ENCODE measurements at places on chromosomes 3 and 15.

DNA sequence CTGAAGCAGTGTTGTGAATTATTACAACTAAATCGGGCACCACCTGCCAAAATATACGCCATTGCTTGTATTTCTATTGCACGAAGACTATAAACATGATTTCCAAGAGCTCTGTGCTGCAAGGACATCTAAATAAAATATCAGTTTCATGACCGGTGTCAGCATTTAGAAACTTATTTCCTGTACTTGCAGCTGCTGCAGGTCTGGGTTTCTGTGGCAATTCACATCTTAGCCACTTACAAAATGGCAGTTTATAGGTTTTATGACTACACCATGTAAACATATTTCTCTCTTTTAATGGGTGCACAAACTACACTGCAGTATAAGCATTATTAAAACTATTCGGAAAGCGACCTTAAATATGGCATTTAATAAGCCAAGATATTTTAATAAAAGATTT lies 359.4 kb downstream of the VPS13C start:
- DNase-seq, result no peak

DNA sequence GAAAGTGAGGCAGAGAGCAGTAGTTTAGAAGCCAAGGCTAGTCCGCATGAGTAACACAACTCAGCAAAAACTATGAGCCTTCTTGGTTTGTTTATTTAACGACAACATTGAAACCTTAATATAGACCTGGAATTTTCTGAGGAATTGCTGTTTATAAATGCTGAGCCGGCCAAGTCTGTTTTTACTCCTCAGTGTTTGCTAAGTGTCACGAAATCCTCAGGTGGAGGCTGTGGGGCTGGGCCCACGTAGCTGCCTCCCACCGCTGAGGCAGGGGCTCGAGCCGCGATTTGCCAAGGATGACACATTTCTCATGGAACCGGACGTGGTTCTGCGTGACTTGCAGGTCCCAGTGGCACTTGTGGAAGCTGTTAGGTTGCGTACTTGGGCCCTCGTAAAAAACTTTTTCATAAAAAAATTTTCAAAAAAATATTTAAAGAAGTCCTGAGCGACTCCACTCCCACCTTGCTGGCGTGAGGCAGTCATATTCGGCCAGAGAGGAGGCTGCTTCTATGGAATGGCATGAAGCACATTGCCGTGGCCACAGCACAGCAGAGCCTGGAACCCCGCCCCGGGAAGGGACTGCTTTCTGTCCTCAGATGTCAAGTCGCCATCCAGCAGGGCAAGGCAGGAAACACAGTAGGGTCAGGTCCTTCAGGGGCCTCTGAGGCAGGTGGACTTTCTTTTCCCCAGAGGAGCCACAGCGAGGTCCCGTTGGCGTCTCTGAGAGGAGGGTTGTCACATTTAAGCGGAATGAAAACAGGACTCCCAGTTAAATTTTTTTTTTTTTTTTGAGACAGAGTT lies 64.8 kb upstream of the PCSK6 start:
- DNase-seq, result no peak

DNA sequence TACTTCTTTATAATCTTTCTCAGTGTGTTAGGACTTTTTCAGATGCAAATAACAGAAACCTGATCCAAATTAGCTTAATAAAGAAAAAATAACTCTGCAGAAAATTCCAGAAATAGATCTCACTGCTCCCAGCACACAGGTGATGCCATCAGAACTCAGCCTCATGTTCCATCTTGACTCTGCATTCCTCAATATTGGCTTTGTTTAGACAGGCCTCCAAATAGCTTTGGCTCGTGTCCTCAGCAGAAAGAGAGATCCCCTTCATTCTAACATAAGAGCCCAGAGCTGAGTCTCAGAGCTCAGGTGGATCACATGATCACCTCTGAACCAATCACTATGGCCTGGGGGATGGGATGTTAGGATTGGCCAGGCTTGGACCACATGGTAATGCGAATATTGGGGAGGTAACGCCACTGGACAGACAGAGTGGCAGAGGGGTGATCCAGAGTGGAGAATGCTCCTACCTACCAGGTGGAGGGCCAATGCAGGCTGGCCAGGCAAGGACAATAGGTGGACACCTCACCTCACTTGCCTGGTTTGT lies 46.6 kb upstream of the TBC1D21 start:
- no peak for DNase-seq

GRCh38 chr3:122060040-122060698 lies 5.0 kb downstream of the CD86 start:
- no peak for DNase-seq

DNA sequence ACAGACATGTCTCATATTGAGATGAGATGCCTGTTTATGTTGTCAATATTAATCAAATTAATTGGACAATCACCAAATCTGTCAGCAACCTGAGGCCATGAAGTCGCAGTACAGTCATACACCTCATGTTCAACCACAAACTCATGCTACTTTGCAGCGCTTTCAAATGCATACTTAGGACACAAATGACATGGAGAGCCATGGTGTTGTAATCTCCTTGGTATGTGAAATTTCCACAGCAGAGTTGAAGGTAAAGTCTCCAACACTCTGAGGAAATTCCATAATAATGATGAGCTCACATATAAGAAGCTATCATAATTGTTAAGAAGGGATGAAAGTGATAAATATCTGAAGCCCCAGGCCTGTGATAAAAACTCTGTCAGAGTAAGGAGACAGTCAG lies 873.9 kb downstream of the MCTP2 start:
- no peak for DNase-seq

DNA sequence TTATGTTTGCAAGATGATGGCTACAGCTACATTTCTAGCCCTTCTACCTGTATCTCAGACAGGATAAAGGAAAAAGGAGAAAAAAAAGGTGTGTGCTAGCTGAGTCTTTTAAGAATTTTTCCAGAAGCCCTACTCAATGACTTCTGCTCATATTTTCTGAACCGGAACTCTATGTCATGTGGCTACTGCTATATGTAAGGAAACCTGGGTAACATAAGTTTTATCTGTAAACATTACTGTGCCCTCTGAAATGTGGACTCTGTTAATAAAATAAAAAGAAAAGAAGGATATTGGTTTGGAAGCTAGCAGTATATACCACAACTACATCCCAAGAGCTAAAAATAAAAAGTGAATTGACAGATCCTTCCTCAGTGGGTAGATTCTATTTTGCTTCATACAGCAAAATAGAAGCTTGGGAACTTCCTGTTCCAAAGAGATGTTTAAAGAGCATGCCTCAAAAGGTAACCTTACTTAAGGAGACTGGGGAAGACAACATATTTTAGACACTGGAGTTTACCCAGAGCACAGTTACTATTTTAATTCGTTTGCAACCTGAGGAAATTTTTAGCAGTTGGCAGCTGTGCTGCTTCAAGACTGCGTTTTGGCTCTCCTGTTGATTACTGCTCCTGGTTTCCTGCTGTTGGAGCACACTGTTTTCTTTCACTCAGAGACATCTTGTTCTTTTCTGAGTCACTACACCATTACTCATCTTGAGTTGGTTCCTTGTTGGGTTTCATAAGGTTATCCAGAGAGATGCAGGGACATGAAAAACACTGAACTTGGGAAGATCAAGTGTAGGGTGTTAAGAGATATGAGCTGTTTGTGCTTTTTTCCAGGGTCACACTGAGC lies 280.7 kb downstream of the NFKBIZ start:
- DNase-seq, result no peak

DNA sequence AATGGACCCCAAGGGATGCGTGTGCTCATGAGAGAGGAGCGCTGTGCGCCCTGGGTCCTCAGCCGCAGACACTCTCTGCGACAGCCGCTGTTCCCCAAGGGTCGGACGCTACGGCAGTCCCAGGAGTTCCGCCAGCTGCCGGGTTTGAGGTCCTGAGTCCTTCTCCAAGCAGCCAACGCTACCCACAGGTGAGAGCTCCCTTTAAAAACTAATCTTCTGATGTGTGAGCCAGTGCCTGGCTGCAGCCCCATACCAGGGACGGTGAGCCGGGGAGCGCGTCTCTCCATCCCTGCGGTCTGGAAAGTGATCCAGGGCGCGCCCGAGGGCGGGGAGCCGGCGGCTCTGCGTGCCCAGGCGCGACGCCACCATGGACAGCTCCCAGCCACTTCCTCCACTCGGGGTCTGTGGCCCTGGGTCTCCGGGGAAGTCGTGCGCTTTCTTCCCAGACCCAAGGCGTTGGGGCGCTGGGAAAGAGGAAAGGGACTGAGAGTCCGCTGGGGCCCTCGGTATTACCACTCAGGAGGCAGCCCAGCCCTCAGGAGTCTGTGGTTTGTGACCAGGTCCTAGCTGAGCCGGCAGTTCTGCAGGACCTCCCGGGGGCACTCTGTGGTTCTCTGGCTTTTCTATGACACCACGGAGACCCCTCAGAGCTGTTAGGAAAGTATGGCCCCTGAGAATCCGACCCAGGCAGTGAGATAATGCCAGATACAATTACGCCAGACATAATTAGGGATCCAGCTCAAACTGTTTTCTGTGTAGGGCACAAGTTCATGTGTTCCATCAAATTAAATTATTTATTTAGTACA lies 1.4 kb downstream of the CEMIP start:
- no peak for DNase-seq

- no peak for DNase-seq
Observed at GRCh38 chr3:157922614-157923013, 183.6 kb downstream of the SHOX2 start.

DNA sequence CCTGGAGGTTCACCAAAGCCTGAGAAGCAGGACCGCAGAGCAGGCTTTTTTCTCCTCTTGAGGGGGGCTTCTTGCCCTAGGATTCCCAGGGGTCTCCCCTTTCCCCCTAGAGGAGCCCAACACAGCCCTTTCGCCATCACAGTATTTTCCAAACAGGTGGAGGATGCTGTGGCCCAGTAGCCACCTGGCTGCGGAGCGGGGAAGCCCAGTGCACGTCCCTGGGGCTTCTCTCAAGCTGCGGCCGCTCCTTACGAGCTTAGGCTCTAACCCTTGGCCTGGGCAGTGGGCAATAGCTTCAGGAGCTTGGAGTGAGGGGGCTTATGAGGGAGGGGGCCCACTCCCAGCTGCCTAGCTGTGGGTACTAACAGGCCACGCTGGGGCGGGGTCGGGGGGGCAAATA lies 11.6 kb upstream of the DLL4 start:
- DNase-seq, result no peak

- no peak for DNase-seq
Observed at GRCh38 chr3:66229931-66230330, 9.1 kb downstream of the SLC25A26 start.

DNA sequence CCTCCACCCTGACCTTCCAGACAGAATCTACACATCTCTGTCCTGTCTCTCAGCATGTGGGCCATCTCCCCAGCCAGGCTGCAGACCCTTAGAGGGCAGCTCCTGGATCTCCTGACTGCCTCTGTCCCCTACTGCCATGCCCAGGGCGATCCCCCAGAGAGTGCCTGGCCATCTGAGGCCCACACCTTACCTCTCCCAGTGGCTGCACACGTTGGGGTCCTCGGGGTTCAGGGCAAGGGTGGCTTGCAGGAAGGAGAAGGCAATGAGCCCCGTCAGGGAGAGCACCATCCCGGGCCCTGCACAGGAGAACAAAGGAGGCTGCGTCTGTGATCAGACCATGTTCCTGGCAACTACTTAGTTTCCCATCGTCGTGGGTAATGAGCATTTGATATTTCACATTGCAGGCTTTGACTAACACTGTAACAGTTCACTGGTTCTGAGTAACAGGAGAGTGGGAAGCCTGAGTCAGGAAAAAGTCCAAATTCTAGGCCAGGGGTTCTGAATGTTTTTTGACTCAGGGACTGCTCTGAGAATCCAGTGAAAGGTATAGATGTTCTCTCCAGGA lies 125.4 kb downstream of the MEGF11 start:
- no peak for DNase-seq

DNA sequence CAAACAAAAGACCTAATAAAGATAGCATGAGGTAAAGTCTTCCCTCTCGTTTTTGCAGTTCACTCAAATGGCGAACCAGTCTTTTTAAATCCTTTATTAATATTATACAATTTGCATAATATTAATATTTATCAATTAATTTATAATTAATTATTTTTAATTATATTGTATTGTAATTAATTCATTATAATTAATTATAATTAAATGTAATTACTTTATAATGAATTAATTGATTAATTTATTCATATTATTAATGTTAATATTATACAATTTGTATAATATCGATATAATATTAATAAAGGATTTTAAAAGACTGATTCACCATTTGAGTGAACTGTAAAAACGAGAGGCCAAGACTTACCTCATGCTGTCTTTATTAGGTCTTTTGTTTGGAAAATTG lies 1045.4 kb upstream of the CADM2 start:
- no peak for DNase-seq

- DNase-seq, result no peak
Observed at GRCh38 chr3:164417955-164418354, 660.3 kb downstream of the SI start.

GRCh38 chr3:106004137-106004681 lies 135.4 kb upstream of the CBLB start:
- no peak for DNase-seq

DNA sequence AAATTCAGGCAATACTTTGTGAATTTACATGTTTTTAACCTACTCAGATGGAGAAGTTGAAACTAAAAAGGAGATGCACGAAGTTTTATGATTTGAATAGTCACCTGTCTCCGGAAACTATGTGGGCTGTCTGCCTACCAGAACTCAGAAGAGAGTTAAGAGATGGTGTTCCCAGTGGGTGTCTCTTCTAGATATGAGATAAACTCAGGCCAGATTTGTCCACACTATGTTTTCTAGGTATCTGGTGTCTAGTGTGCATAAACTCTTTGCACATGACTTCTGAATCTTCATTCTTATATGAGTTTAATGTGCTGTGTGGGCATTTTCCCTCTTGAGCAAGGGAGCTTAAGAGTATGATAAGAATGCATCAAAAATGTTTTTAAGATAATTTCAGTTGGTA lies 222.8 kb downstream of the FOXP1 start:
- no peak for DNase-seq

GRCh38 chr3:39088889-39089288 lies 18.5 kb downstream of the GORASP1 start:
- DNase-seq, result no peak

- no peak for DNase-seq
Observed at GRCh38 chr15:23877502-23878412, 190.7 kb upstream of the NDN start.

DNA sequence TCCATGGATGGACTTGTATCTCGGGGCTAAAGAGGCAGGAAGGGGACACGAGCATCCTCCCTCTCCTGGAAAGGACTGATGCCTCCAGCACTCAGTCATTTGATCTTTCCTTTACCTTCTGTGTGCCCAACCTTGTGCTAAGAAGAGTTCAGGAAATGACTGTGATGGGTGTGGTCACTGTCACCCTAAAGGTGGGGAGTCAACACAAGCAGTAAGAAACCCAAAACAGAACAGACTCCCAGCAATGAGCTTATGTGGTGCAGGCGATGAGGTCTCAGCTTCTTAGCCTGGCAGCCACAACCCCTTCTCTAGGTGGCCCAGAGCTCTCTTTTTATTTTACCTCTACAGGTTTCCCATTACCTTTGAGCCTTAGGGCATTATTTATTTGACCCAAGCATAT lies 3.8 kb downstream of the MPI start:
- peak; percentile 25 for DNase-seq
